ENCODE measurements at places on chromosomes 7 and 10.

DNA sequence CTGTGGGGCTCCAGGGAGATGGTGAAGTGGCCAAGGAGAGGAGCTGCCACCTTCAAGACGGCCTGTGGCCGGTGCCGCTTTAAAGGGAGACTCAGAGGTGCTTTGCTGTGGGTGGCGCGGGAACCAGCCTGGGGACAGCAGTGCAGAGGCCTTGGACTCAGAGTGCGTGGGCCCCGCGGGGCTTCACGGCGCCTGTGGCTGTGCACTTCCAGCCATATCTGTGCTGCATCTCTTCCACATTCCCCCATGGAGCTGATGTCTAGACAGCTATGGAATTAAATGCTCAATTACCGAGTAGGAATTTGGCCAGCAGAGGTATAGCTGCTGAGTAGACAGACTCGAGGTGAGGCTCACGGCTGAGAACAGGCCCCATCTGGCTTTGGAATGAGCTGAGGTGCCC lies 41.7 kb downstream of the HTRA1 start:
- no peak for DNase-seq

GRCh38 chr7:8625612-8626011 lies 192.2 kb downstream of the NXPH1 start:
- DNase-seq = no peak

- DNase-seq = no peak
Measured at GRCh38 chr10:12937527-12937926, 64.0 kb downstream of the CCDC3 start.

DNA sequence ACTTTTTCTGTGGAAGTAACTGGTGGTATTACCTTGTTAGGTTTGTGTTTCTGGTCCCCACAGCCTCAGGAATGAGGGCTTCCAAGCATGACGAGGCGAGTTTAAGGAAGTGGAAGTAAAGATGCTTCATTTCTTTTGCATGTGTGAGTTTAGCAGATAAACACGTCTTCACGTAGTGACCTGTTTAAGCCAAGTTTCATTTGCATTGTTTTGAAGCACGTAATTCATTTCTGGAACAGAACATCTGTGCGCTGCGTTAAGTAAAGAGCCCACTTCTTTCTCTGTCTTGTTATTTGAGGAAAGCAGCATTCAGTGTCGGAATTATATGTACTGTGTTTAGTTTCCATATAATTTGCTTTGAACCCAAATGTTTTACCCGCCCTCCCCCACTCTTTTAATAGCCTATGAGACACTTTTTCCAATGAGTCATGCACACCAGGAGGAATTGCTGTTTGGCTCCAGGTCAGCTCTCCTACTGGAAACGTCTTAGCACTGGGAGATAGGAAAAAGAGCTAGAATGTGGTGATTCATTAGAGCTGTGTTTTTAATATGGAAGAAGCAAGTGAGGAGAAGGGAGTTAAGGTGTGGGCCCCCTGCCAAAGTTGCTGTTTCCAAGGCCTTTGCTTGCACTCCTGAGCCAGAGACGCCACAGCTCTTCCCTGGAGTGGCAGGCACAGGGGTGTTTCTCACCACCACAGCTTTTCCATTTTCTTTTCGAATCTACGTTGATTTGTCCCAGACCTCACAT lies 36.7 kb downstream of the BTBD16 start:
- DNase-seq = no peak

- no peak for DNase-seq
Measured at GRCh38 chr10:114607358-114607998, 50.6 kb downstream of the ABLIM1 start.

DNA sequence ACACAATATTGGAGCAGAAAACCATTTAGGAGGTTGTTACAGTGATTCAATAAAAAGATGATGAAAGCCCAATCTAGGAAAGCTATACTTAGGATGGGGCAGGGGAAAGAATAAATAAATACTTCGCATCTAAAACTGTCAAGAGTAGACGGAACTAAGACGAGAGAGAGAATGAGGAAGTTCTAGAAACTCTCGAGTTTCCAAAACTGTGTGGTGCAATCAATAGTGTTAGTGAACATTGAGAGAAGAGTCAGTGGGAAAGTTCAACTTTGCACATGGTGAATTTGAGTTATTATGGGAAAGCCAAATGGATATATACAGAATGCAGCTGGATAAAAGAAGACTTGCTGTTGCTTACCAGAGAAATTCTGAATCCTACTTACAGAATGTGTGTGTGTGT lies 133.8 kb upstream of the MEOX2 start:
- no peak for DNase-seq

GRCh38 chr7:146455091-146455655 lies 338.6 kb downstream of the CNTNAP2 start:
- no peak for DNase-seq

DNA sequence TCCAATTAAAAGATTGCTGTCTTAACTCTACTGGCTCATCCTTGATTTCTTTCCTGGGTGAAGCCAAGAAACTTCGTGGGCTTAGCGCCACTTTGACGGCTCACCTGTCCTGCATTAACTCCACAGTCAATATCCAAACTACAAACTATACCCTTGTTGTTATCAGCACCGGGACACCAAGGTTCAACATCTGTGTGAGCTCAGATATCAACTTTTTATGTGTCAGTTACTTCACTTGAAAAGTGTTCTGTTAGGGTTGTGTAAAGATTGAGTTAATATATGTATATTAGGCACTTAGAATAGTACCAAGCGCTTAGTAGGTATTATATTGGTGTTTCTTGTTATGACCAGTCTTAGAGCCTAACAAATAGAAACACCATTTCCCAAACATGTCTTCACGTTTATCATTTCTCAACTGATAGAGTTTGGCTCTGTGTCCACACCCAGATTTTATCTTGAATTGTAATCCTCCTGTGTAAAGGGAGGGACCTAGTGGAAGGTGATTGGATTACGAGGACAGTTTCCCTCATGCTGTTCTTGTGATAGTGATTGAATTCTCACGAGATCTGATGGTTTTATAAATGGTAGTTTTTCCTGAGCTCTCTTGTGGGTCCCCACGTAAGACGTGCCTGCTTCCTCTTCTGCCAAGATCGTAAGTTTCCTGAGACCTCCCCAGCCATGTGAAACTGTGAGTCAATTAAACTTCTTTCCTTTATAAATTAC lies 19.0 kb upstream of the ST8SIA6 start:
- no peak for DNase-seq

DNA sequence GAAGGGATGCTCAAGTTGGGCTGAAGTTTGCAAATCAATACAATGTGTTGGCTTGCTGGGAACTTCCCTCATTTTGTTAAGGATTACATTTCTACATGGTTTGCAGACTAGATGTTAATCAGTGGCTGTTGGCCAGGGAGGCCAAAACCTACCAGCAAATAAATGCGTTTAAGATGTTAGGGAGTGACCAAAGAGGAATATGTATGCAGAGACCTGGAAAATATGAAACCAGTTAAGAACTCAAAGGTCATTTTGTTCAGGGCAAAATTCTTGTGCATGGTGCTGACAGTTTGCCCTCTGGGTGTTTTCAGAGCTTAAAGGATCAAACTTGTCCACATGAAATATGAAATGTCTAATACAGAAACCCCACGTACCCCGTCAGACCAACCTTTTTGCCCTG lies 30.3 kb downstream of the GATA3 start:
- DNase-seq = no peak

DNA sequence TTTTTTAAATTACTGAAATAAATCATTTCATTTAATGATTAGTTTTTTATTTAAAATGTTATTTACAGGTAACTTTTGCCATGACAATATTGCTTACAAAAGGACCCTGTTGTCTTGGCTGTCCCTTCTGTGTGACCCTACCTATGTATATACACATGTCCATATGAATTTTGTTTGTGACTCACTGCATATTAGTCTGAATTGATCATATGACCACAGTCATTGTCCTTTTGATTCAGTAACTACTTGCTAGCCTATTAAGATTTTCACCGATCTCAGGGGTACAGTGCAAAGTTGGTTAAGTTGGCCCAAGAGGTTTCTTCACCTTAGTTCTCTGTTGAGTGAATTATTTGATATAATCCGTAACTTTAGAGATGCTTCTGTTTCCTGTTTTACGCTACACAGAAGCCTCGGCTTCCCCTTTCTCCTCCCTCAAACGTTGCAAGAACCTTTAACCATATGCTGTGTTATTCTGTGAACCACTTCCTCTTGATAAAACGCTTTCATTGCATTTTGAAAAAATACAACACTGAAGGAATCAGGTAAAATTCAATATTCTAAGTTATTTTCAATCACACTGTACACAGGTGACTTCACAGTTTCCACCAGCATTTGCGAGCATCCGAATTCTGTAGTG lies 43.9 kb downstream of the APBB1IP start:
- peak; percentile 90 for DNase-seq

DNA sequence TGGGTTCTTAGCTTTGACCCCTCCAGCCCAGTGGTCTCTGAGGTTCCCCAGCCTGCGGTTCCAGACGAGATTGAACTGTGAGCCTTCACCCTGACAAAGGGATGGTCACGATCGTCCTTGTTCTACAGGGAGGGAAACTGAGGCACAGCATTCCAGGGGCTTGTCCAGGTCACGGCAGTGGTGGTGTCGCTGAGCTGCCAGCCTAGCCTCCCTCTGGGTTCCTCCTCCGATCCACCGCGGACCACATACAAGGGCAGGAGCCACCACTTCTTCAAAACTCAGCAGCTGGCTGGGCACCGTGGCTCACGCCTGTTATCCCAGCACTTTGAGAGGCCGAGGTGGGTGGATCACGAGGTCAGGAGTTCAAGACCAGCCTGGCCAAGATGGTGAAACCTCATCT lies 35.8 kb downstream of the ELFN1 start:
- DNase-seq = no peak

- DNase-seq = peak; percentile 50
Measured at GRCh38 chr7:149772956-149773434, 393 bp downstream of the ZNF467 start.

DNA sequence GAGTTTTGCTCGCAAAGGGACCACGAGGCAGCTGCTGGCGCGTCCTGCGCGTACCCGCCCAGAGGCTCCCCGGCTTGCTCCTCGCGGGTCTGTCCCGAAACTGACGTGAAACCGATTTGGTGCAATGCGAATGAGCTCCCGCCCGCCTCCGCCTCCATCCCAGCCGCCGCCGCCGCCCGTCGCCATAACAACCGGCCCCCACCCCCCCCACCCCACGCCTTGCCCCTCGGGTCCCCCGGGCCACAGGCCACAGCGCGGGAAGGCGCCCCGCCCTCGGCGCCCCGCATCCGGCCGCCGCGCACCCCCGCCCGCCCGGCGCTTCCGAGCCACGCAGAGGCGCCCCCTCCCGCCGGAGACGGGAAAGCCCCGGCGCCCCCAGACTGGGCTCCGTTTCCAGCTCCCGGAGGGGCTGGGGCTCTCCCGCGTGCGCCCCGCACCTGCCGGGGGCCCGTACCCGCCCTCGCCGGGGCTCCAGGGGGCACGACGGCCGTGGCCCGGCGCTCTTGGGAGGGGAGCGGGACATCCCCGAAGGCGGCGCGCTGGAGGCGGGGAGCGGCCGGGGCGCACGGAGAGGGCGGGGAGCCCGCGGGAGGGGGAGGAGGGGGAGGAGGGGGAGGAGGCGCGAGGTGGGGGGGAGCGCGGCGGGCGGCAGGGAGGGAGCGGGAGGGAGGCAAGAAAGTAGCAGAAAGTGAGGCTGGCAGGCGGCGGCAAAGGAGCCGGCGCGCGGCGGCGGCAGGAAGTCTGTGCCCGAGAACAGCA lies at the start of gene CAMK1D:
Gene CAMK1D (plus strand): TSS at position 678 of the 759 bp plus-strand sequence.
- peak; percentile 84 for DNase-seq

DNA sequence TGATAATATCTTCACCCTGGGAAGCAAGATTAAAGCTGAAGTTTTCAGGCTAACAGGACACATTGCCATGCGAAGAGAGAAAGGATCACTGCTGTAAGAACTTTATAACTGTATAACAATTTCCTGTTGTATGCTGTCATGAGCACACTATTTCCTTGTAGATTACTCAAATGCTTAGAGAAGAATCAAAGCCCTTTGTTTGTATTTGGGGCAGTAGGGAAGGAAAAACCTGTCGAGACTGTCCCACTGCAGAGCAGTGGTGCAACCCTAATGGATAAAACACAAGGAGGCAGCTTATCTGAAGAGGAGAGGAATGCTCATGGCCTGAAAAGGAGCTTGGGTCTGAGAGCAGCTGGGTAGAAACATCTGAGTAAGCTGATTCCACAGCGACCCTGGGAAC lies 327.7 kb upstream of the NPSR1 start:
- DNase-seq = no peak

GRCh38 chr7:100220586-100221230 lies 959 bp downstream of the PVRIG start:
- no peak for DNase-seq

DNA sequence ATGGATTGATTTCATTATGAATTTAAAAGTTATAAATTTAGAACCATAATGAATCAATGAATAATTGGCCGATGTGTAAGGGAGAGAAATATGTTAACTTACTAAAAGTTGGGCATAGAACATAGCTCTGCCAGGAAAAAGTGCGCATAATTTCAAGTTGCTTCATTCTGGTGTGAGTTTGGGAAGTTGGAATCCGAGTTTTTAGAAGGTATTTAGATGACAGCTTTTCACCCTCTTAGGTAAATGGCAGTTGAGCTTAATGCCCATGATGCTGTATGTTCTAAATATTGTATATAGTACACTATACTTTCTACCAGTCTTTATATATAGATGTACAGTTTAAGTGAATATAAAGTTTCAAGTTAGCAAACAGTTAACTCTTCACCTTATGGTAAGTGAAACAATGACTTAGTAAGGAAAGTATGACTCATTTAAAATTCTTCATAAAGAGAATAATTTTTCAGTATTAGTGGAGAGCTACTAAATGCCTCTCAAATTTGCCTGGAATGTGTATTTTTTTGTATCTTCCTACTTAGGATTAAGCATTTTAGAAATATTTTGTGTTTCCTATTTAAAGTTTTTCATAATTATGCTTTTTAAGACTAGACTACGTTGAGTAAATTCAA lies 1.6 kb downstream of the C1GALT1 start:
- DNase-seq = no peak

GRCh38 chr10:86111902-86112545 lies 254.6 kb downstream of the GRID1 start:
- no peak for DNase-seq

DNA sequence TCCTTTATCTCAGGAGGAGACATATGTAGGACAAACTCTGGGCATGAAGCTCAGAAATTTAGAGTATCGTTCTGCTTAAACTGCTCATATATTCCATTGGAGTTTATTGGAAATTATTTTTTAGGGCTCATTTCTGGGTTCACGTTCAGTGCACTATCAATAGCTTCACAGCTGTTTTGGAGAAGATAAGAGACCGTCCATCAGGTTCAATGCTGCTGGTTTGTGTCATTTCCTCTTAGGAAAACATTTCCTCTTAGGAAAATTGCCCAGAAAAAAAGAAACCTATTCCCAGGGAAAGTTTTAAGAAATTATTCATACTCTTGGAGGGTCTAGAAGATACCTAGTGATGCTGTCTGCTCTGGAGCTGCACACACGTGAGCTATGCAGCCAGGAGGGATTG lies 691.7 kb downstream of the GRID1 start:
- DNase-seq = no peak

- DNase-seq = no peak
Measured at GRCh38 chr10:51405580-51406351, 293.6 kb downstream of the CSTF2T start.

GRCh38 chr7:157875230-157876179 lies 538.7 kb downstream of the DNAJB6 start:
- DNase-seq = peak; percentile 54

DNA sequence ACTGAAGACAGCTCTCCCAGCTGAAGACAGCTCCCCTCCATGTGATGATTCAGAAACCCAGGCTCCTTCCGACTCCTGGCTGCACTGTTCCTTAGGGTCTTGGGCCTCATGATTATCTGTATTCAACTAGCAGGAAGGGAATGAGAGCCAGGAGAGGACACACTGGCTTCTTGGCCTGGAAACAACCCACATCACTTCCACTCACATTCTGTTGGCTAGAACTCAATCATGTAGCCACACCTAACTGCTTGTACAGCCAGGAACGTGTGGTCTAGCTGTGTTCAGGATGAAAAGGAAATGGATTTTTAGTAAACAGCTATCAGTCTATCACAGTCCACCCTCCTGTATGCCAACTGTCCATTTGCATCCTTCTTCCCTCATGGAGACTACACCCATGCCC lies 30.5 kb upstream of the XPNPEP1 start:
- DNase-seq = no peak
